ENCODE measurements at places on chromosomes 16 and 17. TPM values are rescaled to one million over a fixed set of nuclear protein-coding genes. Genes with fewer than 3 reads are reported as not detected.

GRCh38 chr17:12624211-12624610 is 41.5 kb upstream of the MYOCD start:
- no peak for DNase-seq

GRCh38 chr17:71593078-71593477 is 527.7 kb upstream of the SOX9 start:
- no peak for DNase-seq

GRCh38 chr16:52963855-52964242 is 88.8 kb downstream of the CHD9NB start:
- no peak for DNase-seq

- DNase-seq = no peak
Measured at GRCh38 chr17:76530095-76530723, 7.3 kb downstream of the CYGB start.

- DNase-seq = no peak
Measured at GRCh38 chr17:14712611-14713021, 411.7 kb downstream of the HS3ST3B1 start.

DNA sequence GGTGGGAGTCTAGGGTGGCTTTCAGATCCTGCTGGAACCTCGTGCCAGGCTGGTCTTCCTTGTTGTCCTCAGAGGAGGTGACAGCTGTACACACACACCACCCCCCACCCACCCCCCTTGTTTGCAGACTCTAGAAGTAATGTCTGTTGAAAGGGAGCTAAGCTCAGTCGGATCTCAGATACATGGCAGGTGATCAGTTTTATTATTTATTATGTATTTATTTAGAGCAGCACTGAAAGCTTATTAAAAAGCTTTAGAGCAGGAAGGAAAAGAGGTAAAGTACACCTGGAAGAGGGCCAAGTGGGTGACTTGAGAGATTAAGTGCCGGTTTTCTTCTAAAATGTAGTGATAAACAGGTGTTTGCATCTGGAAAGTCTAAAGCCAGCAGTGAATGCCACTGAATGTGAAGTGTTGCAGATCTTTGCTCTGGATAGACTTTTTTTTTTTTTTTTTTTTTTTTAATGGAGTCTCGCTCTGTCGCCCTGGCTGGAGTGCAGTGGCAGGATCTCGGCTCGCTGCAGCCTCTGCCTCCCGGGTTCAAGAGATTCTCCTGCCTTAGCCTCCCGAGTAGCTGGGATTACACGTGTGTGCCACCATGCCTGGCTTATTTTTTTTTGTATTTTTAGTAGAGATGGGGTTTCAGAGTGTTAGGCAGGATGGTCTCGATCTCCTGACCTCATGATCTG is 40.2 kb downstream of the FOXK2 start:
- no peak for DNase-seq

DNA sequence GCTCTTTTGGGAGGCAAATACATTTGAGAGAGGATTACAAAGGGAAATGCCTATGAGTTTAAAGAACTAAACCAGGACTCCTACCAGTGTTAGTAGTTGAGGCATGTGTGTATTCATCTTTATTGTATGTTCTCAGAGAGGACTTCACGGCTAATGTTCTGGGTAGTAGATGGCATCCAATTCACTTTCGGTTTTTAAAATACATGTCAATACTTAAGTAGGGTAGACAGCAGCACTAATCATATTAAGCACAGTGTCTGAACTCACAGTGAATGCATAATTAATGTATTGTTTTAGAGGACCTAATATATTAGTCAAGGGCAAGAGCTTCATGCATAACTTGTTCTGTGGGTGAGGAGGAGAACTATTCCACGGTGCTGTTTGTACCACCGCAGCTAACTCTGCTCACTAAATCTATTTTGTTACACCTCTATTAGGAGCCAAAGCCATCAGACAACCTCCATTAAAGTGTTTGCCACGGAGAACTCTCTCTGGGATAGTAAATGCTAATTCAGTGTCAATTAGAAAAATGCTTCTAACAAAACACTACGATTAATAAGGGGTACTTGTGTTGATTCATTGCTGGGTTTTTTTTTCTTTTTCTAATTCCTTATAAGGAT is 56.3 kb downstream of the COX10 start:
- DNase-seq = no peak

DNA sequence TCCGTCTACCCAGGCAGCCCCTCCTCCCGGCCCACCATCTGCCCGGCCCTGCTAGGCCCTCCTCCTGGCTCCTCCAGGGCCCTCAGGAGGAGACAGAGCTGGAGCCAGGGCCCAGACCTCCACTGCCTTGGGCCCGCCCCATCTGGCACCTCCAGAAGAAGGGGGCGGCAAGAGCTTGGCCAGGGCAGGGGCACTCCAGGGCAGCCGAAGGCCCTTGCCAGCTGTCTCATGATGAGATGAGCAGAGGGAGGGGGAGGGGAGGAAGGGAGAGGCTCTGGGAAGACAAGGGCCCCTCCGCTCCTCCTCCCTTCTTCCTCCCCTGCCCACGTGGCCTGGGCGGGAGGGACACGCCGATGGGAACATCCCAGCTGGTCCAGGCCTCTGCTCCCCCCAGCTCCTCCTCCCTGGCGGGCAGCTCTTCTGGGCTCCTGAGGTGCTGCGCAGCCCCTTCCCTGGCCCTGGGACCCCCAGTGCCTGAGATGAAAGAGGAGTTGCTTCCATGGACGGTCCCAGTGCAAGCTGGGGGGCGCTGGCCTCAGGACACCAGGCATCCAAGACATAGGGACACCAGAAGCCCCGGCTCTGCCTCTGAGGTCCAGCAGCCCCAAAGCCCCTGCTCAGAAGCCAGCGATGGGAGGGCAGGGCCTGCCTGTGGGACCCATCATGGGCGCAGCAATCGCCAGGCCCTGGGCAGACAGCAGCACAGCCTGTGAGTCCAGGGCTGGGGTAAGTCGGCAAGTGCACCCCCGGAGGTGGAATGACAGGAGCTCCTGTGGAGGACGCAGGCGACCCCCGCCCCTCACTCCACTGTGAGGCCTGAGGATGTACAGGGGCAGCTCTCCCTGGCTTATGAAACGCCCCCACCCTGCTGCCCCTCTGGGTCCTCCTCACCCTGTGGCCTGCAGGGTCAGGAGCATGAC is 23.6 kb upstream of the ENPP7 start:
- DNase-seq = no peak

GRCh38 chr17:1727876-1728630 is 3.5 kb downstream of the WDR81 start:
- DNase-seq = no peak

DNA sequence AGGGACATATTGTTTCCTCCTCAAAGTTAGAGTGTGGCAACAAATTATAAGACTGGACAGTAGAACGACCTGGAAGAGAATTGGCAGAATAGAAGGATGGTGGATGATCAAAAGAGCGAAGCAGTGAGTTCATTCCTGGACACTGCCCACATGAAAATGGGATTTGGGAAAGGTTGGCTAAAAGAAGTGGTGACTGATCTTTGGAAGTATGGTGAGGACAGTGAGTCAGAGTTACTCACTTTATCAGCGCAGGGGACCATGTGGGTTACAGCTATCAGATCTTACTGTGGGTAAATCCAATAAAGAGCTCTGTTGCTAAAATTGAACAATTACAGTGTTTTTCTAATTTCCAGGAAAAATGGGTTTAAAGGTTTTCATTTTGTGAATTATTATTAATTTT is 2.7 kb upstream of the TANC2 start:
- no peak for DNase-seq

- DNase-seq = no peak
Measured at GRCh38 chr16:79287424-79287917, 313.1 kb downstream of the MAF start.

DNA sequence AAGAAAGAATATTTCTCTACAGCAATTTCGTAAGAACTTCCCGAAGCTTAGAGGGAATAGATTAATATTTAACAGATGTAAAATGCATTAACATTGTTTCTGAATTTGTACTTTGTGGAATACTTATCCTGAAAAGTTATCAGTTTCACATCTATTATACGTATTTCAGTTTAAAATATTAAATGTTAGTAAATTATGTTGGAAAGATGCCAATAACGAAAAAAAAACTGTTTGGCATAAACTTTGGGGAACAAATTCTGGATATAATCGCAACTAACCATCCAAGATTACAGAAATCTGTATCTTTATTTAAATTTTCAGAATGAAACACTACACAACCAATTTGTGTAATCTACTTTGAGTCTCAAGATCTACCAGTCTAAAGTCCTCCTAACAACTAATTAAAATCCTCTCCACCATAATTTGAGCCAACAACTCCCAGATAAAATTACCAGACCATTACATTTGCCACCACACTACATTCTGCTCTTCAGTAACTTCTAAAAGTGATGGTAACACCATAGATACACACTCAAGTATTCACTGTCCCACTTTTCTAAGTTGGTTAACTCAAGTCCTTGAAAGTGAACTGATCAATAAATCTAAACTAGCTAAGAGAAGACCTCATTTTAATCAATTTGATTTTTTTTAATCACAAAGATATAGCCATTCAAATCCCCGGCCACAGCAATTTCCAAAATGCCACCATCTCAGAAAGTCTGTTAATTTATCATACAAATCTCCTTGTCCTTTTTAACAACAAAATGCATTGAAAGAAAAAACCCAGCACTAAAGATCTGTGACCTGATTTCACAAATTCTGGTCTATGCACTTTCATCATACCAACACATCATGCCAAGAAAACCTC is 2.0 kb downstream of the SIAH1 start:
- no peak for DNase-seq

DNA sequence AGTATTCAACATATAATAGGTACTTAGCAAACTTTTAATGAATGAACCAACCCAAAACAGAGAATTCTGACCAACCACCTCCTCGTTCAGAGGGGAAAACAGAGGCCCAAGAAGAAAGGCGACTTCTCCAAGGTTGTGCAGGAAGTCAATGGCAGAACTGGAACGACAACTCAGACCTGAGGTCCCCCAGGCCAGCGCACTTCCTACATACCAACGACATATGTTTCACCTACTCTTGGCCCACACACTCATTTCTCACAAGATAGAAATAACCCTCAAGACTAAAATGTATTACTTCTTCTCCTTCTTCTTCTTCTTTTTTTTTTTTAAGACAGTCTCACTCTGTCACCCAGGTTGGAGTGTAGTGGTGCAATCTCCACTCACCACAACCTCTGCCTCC is 14.4 kb downstream of the CHCT1 start:
- no peak for DNase-seq

- no peak for DNase-seq
Measured at GRCh38 chr17:38918129-38918913, 7.1 kb upstream of the LASP1NB start.

- no peak for DNase-seq
Measured at GRCh38 chr16:83403761-83404160, 404.0 kb upstream of the HSBP1 start.

DNA sequence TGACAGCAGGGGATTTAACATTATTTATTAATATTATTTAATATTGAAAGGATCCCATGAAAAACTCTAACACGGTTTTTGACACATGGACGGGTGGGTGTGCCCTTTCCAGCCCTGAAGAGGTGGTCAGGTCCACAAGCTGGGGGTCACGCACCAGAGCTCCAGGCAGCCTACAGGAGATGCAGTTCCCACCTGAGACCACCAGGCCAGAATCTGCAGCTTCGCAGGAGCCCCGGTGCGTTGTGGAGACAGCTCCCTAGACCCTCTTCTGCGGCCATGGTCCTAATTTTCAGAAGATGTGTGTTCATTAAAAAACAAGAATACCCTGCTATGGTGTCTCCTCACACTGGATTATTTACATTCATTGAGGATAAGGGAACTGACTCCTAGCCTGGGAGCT is 331.1 kb downstream of the C16orf95 start:
- no peak for DNase-seq

GRCh38 chr16:49739381-49739780 is 116.5 kb downstream of the ZNF423 start:
- DNase-seq = no peak

DNA sequence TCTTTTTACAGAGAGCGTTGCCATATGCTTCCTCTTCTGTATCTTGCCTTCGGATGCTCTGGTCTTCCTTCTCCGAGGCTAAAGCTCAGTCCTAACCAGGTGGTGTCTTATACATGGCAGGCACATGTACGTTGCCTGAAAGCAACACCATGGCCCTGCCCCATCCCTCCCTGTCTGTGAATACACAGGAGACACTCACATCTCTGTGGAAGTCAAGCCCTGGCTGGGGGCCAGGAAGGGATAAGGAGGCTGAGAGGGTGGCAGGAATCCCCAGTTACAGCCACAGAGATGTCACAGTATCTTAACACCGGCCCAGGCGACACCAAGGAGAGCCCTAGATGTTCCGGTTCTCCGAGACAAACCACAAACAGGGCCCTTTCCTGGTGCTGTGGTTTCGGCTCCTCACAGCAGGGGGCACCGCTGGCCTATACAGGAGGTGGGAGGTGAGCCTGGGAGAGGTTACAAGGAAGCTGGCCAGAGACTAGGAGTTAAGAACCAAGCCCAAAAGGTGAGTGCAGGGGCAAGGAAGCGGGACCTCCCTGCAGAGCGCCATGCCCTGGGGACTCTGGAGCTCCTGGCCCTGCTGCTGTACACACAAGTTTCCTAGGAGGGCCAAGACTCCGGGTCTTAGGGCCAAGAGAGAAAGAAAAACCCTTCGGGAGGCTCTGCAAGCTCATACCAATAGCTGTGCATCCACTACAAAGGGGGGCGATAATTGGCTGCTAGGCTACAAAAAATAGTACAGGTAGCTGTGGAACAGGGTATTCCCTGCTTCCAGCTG is 41.7 kb downstream of the SRL start:
- peak; percentile 38 for DNase-seq

DNA sequence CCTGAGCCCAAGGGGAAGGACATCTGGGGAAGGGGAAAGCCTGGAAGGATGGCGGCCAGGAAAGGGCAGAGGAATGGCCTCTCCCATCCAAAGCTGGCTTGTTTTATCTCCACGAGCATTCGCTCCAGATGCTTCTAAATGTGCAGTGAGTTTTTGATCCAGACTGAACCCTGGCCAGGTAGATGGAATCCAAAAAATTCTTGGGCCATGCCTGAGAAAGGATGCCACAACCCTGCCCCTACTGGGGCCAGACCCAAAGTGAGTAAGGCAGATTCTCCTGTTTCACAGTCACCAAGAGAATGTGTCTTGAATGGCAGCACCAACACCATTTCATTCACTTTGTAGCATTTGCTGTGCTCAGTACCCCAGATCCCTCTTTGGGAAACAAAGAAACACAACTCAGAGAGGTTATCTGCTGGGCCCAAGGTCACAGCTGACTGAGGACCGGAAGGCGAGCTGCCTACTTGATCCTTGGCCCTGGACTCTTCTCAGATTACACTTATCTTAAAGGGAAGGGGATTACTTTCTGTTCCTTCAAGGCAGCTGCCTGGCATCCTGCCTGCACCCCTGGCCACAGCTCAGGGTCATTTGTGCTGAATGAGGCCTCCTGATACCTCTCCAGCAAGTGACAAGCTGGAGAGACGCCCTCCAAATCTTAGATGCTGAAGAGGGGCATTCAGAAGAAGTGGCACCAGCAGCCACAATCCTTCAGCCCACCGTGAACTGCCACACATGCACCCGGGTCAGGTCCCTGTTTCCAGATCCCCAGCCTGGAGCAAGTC is 3.6 kb downstream of the LRRC75A start:
- no peak for DNase-seq

The CCL16 gene
- polyA plus RNA-seq = 0.13 TPM

The NPIPA7 gene
- 4.3 TPM for polyA plus RNA-seq

The PSMD12 gene
- polyA plus RNA-seq = 46.4 TPM

The PIPOX gene
- polyA plus RNA-seq = 12.7 TPM

The TP53TG3 gene
- not detected for polyA plus RNA-seq

The TBC1D26 gene
- polyA plus RNA-seq = 0.33 TPM

The STX4 gene
- polyA plus RNA-seq = 36.1 TPM
